Fibroblast of skin of left biceps (primary cell): ENCODE measurements at places on chromosomes 12 and 14.

GRCh38 chr14:68666899-68667298, 126.0 kb downstream of the ZFP36L1 start:
- no peak for DNase-seq

DNA sequence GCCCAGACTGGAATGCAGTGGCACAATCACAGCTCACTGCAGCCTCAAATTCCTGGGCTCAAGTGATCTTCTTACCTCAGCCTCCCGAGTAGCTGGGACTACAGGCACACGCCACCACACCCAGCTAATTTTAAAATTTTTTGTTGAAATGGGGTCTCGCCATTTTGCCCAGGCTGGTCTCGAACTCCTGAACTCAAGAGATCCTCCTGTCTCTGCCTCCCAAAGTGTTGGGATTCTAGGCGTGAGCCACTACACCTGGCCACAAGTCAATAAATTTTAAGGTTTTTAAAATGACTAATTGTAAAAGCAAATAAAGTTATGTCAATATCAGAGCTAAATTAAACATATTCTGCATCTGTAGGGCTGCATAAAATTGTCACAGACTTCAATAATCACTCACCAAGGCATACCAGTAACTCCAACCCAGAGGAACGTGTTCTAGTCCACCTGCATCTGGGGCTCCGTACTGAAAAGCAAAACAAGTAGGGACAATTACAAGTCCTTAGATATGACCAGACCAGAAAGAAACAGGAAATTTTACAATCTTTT, 13.9 kb downstream of the GNS start:
- no peak for DNase-seq

DNA sequence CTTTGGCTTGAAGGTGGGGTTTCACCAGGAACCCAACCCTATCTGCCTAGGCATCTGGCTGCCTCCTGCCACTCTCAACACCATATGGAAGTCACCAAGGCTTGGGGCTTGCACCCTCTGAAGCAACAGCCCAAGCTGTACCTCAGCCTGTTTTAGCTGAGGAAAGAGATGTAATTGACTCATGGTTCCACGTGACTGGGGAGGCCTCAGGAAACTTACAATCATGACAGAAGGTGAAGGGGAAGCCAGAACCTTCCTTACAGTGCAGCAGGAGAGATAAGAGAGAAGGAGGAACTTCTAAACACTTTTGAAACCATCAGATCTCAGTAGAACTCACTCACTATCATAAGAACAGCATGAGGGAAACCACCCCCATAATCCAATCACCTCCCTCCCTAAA, 26.9 kb downstream of the GLIPR1L1 start:
- DNase-seq = no peak

DNA sequence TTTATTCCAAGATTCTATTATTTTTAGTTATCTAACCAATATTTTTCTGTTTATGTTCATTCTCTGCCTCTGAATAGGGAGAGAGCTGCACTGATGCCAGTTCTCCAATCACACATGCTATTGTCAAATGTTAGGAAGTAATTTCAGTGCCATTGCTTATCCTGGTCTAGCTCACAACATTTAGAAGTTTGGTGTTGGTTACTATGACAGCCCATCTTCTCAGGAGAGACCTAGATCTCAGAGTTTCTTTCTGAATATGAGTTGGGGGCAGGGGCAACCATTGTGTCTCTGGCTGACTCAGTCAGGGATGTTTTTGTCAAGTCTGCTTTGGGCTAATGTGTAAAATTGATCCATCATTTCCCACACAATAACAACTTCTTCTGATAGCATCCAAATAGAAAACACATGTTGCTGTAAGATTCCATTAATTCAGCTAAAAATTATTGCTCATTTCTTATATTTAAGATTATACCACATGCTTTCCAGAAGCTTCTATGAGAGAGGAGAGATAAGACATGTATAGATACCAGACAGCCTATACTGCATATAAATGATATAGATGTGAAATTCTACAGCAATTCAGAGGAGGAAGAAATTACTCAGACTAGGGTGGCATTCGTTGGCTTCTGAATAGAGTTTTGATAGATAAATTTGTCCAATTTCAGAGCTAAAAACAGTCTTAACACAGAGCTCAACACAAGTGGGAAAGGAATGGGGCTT, 64.8 kb downstream of the DACT1 start:
- no peak for DNase-seq
